ENCODE measurements at places on chromosomes 12 and 14.
A peak's percentile ranks its signal among the peaks of the same experiment; 100 is the strongest.

DNA sequence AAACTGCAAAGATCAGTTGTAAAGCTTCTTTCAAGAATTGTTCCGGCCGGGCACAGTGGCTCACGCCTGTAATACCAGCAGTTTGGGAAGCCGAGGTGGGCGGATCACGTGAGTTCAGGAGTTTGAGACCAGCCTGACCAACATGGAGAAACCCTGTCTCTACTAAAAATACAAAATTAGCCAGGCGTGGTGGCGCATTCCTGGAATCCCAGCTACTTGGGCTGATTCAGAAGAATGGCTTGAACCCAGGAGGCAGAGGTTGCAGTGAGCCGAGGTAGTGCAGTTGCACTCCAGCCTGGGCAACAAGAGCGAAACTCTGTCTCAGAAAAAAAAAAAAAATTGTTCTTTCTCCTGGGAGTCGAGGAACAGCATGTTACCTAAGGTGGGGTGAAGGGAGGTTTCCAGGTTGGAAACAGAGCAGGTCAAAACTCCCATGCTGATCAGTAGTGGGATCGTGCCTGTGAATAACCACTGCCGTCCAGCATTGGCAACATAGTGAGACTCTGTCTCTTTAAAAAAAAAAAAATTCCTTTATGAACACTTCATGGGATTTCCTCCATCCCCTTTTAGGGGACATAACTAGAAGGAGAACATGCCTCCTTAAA lies 13.9 kb downstream of the FBXO34 start:
- no peak for DNase-seq

DNA sequence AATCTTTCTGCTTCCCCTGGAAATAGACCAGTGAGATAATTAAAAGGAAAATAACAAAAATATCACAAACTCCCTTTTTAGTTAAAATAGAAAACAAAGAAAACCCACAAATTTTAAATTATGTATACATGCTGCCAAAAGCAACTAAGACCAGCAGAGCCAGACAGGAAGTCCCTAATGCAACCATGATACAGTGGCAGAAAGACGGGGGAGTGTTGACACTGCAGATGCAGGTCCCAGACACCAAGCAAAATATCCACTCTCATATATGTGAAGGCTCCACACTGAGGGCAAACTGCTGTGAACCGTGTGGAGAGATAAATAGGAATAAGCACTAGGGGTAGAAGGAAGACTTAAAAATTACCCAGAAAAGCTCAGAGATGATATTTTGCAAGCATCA lies 401.0 kb downstream of the BTG1 start:
- no peak for DNase-seq

GRCh38 chr12:53096089-53096741 lies 1.3 kb upstream of the IGFBP6 start:
- DNase-seq = peak; percentile 77

DNA sequence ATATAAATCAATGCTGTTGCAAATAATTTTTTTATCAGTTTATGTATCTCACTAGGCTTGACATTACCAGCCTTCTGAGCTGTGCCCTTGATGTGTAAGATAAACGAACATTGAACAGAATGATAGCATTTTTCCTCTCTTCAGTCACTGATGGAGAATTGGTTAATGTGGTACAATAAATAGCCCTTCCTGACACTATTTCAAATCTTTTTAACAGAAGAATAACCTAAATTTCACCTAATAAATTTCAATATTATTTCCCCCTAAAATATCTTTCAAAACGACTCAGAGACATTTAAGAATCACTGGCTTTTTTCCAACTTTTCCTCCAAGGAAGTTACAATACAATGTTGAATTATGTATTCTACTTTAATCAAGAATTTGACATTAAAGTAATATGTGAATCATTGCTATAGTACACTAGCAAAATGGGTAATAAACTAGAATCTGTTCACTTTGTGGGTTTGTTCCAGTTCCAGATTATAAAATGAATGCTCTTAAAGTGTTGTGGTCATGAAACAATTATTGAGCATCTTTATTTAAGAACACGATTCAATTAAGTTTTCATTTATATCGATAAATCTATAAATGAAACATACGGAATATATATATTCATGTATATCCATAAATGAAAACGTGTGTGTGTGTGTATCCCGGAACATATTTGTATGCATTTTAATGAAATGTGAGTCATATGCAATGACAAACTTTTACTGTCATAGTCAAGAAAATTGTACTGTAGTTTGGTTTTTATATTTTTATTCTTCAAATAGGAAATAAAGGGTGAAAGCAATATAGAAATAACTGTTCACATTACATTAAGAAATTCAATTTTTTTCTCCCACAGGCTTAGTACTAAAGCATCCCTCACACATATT lies 2.5 kb upstream of the ATP2B1 start:
- no peak for DNase-seq

- DNase-seq = peak; percentile 82
These were observed 74.3 kb downstream of the TRHDE start for GRCh38 chr12:72346363-72346944.

DNA sequence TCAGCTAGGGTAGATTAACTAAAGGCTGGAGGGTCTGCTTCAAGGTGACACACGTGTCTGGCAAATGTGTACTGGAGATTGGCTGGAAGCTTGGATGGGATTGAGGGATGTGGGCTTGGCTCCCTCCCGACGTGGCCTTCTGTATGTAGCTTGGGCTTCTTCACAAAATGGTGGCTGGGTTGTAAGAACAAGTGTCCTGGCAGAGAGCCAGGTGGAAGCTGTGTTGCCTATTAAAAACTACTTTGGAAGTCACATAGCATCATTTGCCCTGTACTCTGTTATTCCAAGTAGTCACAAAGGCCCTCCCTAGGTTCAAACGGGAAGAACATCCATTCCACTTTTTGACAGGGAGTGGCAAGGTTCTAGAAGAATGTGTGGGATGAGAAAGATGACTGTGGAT lies 174.1 kb upstream of the PRICKLE1 start:
- DNase-seq = no peak

GRCh38 chr12:124088217-124088907 lies 115.3 kb downstream of the ZNF664 start:
- no peak for DNase-seq

GRCh38 chr12:51694146-51694545 lies 103.1 kb downstream of the SCN8A start:
- DNase-seq = no peak

Measured in fibroblast of upper back skin (primary cell).